Activated CD4-positive, CD25-positive, alpha-beta regulatory T cell treated with anti-CD3 and anti-CD28 coated beads, Interleukin-2, amount 50 U/mL, for 24 hours (primary cell): ENCODE measurements at places on chromosomes 6 and 20.

GRCh38 chr20:24771542-24772061 is 177.5 kb upstream of the CST7 start:
- ATAC-seq: no peak

GRCh38 chr6:112027942-112028674 is 25.8 kb upstream of the CCN6 start:
- ATAC-seq: peak; percentile 95

DNA sequence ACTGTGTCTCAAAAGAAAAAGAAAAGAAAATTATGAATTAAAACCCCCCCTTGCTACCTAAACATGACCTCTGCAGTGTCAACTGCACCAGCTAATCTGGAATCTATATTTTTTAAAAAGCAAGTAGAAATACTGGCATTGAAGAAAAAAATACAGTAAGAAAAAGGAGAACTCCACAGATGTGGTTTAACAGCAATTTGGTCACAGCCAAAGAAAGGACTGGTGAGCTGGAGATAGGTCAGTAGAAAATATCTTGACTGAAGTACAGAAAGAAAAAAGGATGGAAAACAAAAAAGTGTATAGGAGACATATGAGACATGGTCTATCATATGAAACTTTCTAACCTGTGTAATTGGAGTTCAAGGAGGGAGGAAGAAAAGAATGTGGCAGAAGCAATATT is 44.1 kb upstream of the ERVFRD-1 start:
- ATAC-seq: no peak

DNA sequence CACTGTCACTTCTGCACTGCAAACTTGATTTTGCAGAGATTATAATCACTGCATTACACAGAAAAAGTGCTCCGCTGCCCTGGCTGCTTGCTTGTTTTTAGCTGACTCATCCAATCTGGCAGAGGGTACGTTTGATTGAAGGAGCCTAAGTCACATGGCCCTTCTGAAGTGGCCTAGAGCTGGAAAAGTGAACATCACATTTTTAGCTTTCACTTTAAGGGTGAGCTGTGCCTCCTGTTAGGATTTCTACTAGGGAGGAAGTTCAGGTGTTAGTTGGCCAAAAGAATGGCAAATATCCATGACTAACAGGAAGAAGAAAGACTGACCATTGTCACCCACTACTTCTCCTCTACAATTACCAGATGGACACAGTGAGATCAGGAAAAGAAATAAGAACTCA is 889.1 kb upstream of the MAP3K7 start:
- ATAC-seq: no peak

GRCh38 chr6:36968266-36968977 is 13.9 kb downstream of the PI16 start:
- ATAC-seq: no peak
